Activated CD4-positive, CD25-positive, alpha-beta regulatory T cell treated with anti-CD3 and anti-CD28 coated beads, Interleukin-2, amount 50 U/mL, for 24 hours (primary cell): ENCODE measurements at places on chromosomes 4 and X.
A peak's percentile ranks its signal among the peaks of the same experiment; 100 is the strongest.

GRCh38 chrX:153966841-153967535, 4.6 kb downstream of the HCFC1 start:
- ATAC-seq = no peak

DNA sequence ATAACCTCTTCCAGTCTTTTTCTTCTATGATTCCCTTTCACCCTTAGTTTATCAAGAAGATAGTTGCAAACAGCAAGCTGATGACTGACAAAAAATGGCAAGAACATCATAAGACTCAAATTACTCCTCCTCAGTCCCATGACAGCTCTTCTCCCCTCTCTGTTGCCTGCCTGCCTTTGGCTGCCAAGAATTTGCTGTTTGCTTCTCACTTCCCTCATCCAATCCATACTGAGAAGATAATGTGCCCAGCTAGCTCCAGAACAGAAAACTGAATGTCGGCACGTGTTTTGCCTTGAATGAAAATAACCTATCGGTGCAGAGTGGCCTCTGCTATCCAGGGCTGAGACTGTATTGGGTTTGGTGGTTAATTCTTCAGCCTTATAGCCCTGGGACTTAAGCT, 192.1 kb downstream of the PPARGC1A start:
- no peak for ATAC-seq

- ATAC-seq = no peak
Observed at GRCh38 chr4:186249785-186250754, 15.9 kb upstream of the F11 start.

GRCh38 chr4:126572264-126572663, 1060.5 kb upstream of the INTU start:
- no peak for ATAC-seq

GRCh38 chrX:148311544-148311943, 188.9 kb upstream of the AFF2 start:
- ATAC-seq = no peak

DNA sequence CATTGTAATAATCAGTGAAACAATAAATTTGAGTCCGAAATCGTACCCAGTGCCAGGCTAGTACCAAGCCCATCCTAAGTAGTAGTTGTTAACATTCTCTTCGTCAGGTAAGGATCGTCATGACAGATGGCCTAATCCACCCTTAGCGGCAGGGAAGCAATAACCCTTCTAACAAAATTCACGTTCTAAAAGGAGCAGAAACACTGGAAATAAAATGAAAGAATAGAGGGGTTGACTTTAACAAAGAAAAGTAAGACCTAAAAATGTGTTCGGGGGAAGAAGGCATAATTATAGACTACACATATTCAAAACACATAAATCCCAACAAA, 142.7 kb downstream of the CPEB2 start:
- ATAC-seq = no peak

DNA sequence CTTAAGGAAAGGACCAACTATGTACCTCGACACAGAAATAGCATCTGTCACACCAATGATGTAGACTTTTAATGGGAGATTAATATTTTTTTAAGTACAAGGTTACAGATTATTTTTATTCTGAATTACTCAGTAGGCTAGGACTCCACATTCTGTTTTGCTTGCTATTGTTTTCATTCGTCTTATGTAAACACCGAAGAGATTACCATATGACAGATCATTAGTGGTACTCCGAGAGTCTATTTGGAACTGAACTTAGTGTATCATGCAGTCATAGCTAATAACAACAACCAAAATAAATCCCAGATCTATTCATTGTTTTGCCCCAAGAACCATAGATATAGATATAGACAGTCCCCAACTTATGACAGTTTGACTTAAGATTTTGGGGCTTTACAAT, 139.7 kb upstream of the SPRY1 start:
- no peak for ATAC-seq

GRCh38 chrX:68978255-68978654, 149.4 kb downstream of the EFNB1 start:
- ATAC-seq = no peak

- no peak for ATAC-seq
Observed at GRCh38 chr4:6901669-6902317, 7.8 kb upstream of the TBC1D14 start.

GRCh38 chr4:154660052-154660451, 47.6 kb upstream of the FGG start:
- ATAC-seq = no peak

- peak; percentile 38 for ATAC-seq
Observed at GRCh38 chr4:107183155-107183774, 147.2 kb upstream of the DKK2 start.
